ENCODE measurements at places on chromosomes 12 and 14.
A peak's percentile ranks its signal among the peaks of the same experiment; 100 is the strongest.

DNA sequence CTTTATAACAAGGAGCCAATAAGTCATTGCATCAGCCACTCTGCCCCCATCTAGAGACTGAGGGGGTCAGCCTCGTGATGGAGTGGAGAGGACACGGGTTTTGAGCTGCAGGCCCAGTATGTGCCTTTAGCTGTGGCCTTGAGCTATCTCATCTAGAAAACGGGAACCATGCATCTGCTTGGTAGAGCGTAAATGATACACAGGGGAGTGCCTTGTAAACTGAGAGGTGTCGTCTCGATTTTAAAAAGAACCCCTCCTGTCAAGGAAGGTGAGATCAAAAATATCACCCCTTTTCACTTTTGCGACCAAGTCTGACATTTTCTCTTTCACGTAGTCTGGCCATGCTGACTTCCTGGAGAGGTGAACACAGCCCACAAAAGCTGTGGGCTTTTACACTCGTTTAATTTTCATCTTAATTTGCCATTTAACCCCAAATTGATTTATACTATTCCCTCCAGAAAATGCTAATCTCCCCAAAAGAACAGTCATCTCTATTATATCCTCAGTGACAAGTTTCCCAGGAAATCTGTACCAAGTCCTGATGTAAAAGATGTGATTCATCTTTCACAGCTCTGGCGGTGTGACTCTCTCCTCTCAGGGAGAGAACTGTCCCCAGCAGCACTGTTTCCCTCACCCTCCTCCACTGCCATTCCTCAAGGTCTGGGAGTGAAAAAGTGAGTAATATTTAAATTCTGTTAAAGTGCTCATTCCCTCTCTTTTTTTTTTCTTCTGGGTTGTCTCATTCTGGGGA lies 30.6 kb downstream of the VCPKMT start:
- peak; percentile 59 for DNase-seq

- no peak for DNase-seq
Measured at GRCh38 chr12:11981121-11981733, 89.5 kb upstream of the BCL2L14 start.

- DNase-seq = no peak
Measured at GRCh38 chr12:109920261-109920780, 20.2 kb downstream of the TCHP start.

DNA sequence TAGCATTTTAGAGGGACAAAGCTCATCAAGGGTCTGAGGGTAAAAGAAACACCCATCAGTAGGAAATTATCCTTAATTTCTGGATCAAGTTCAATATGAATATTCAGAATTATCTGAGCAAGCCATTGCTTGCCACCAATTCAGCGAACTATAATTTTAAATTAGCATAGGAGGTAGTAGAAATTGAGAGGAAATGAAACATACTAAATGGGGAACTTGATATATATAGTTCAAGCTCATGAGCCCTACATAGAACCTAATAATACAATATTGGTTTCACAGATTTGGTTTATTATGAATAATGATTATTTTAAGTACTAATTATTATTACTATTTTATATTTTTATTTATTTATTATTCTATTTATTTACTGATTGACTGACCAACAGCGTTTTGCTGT lies 42.1 kb upstream of the GXYLT1 start:
- no peak for DNase-seq

DNA sequence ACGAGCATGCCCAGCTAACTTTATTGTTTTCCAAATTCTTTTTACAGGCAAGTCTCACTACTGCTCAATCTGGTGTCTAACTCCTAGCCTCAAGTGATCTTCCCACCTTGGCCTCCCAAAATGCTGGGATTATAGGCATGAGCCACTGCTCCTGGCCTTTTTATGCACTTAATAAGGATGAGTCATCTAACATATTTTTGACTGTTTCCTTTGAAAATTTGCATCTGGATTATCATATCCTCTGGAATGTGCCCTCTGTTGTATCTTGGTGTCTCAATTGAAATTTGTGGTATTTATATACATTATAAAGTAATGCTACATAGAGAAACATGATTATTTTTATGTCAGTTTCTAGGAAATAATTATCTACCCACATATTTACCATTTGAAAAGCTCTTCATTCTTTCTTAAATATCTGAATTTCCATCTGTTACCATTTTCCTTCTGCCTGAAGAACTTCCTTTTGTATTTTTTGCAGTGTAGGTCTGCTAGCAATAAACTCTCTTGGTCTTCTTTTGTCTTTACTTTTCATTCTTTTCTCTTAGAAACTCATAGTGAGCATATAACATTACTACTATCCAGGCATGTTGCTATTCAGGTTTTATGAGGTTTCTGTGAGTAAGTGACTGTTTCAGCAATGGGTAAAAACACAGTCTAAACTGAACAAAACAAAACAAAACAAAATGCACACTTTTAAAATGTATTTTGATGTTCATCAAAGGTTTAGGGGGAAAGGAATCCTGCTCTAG lies 52.8 kb upstream of the CNOT2 start:
- DNase-seq = peak; percentile 2

DNA sequence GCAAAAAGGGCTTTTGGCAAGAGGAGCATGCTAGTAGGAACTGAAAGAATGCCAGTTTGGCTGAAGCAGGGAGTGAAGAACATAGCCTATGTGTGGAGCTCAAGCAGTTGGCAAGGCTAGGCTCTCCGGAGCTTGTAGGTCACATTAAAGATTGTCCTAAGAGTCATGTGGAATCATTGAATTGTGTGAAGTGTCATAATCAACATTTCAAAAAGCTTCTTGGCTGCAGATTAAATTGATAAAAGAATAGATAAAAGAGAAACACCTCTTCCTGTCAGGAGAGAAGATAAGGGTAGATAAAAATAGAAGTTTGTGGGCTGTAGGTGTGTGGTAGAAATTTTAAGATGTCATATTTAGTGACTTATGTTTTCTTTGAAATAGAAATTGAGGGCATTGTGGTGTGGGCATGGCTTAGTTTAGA lies 36.1 kb downstream of the CPSF6 start:
- no peak for DNase-seq

DNA sequence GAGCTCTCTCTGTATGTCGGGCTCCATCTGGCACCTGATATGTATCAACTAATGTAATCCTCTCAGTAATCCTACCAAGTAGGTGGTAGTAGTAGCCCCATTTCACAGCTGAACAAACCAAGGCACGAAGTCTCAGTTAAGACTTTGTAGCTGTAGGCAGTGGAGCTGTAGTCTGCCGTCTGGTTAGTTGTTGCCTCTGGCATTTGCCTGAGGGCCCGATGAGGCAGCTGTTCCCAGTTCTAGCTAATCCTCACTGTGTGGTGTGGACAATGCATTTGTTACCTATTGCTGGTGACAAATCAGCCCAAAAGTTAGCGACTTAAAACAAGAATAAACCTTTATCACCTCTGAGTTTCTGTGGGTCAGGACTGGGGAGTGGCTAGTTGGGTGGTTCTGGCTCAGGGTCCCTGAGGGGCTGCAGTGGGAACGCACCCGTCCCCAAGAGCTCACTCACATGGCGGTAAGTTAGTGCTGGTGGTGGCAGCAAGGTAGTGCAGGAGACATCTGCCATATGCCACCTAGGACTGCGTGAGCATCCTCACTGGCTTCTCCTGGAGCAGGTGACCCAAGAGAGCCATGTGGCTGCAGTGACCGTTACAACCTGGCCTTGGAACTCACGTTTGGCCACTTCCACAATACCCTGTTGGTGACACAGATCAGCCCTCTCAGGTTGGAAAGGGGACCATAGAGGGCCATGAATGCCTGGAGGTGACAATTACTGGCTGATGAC lies 5.6 kb downstream of the AACS start:
- no peak for DNase-seq

GRCh38 chr12:71139153-71139735 lies 18.6 kb downstream of the TSPAN8 start:
- no peak for DNase-seq

DNA sequence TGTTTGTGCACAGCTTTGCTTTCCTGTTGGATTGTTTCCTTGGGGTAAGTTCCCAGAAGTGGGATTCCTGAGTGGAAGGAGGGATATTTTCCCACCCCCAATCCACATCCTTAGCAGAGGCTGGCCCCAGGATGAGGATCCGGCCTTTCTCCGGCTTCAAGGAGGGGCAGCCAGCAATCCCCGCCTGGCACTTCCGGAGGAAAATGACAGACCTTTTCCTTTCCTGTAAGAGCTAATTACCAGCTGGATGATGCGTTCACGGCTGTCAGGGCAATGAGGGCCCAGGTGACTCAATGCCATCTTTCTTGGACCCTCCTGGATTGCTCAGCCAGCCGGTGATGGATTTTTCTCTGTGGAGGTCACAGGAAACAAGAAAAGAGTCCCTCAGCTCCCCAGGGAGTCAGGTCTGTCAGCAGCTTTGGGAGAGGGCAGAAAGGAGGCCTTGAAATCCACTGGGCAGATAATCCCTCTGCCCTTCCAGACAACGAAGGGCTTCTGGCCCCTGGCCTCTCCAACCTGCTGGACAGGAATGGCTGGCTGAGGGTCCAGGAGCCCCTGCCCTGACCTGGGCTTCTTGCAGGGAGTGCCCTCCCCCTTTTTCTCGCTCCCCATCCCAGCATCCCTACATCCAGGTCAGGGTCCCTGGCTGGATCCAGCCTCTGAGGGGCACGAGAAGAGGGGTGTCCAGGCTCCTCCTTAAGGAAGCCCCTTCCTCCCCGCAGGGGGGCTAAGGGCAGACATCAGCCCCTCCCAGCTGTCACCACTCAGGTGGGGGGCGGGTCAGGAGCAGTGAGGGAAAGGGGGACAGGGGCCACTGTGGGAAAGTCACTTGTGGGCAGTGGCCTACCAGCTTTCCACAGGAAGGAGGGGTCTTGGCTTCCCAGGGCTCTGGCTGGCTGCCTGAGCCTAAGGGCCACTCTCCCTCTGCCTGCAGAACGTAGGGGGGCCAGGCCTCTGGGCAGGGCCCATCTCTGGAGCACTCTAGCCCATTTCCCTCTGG lies 16.1 kb upstream of the CCDC85C start:
- DNase-seq = no peak

DNA sequence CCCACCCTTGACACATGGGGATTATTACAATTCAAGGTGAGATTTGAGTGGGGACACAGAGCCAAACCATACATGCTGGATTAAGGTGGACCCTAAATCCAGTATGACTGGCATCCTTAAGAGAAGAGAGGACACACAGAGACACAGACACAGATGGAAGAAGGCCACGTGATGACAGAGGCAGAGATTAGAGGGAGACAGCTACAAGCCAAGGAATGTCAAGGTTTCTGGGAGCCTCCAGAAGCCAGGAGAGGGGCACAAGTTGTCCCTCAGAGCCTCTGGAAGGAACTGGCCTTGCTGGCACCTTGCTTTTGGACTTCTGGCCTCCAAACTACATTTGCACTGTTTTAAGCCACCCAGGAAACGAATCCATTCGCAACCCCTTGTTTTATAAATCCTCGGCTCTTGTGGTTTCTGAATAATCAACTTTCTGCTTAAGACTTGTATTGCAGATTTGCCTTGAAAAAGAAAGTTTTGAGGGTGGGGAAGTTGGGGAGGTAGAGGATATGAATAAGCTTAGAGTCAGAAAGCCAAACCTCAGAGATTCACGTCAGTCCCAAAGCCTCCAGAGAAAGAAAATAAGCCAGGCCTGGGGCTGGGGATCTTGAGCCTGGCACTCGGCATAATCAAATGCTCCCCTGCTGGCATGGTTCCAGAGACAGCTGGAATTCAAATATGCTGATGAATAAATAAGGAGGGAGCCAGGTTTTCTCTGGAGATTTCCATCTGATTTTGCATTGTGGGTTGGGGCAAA lies 224.2 kb upstream of the PWP1 start:
- peak; percentile 72 for DNase-seq

- DNase-seq = no peak
Measured at GRCh38 chr12:52151837-52152783, 39.7 kb downstream of the KRT80 start.

GRCh38 chr12:28097221-28097620 lies 93.0 kb upstream of the CCDC91 start:
- no peak for DNase-seq

- peak; percentile 31 for DNase-seq
Measured at GRCh38 chr14:78959674-78960264, 789.6 kb downstream of the NRXN3 start.

DNA sequence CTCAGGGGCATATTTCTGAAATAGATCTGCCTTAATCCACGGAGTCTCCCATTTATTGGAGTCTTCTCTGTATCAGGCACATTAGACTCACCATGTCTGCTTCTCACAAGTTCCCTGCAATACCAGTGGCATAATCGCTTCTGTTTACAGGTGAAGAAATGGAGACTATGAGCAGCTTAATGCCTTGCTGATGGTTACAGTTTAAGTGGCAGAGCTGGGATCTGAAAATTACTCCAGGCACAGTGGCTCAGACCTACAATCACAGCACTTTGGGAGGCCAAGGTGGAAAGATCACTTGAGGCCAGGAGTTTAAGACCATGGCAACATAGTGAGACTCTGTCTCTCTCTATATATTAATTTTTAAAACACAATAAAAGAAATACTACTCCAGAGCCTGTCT lies 7.3 kb upstream of the RIC8B start:
- DNase-seq = no peak

- DNase-seq = no peak
Measured at GRCh38 chr12:71125515-71125914, 32.3 kb downstream of the TSPAN8 start.

GRCh38 chr14:77301103-77301502 lies 19.6 kb downstream of the POMT2 start:
- DNase-seq = peak; percentile 52

DNA sequence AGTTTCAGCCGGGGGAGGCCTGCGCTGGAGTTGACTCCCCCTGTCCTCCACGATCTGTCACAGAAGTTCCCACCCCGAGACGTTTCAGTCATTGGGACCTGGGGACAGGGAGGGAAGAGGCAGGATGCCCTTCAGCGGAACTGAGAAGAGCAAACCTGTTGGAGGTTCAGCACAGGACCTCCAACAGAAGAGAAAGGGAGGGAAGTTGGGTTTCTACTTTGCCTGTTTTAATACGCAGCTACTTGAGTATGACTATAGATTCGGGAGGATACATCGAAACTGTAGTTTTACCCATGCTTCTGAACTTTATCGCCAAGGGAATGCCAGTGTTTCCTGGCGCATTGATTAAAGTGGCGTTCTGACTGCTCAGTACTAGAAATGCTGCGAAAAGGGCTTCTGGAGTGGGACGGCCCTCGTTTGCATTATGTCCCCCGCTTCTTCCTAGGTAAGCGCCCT lies 2.3 kb upstream of the DUSP6 start:
- no peak for DNase-seq

DNA sequence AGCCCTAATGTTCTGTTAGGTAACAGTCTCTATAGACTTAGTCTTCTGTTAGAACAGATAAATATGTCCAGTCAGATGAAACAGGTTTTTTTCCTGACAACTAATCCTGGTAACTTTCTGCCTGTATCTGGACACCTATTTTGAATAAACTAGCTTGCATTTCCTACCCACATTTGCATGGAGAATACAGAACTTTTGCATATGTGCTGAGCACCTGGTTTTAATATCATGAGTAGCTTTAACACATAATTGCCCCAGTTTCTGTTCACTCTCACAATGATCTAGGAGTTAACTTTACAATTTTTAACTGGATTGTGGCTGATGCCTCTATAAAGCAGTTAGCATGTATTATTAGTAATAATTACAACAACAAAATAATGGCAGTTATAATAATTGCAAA lies 111.7 kb downstream of the KTN1 start:
- no peak for DNase-seq

DNA sequence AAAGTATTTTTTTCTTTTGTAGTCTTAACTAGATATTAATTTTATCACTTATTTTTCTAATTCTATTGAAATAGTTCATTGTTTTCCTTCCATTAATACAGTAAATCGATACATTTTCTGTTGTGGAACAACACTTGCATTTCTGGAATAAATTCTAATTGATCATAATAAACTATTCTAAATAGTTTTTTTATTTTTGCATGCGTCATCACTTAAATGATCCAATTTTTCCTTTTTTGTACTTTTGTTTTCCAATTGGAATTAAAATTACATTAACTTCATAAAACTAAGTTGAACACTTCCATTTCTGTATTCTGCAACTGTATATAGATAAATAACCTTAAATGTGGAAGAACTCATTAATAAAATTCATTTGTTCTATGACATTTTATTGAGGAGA lies 202.5 kb downstream of the KCNC2 start:
- no peak for DNase-seq
